ENCODE measurements at places on chromosomes 7 and 10. TPM values are rescaled to one million over a fixed set of nuclear protein-coding genes. Genes with fewer than 3 reads are reported as not detected.

UCN3 gene
- polyA plus RNA-seq = not detected

OPN1SW gene
- polyA plus RNA-seq = not detected

WNT8B gene
- not detected for polyA plus RNA-seq

LRRN3 gene
- polyA plus RNA-seq = 4.4 TPM

CREB5 gene
- polyA plus RNA-seq = 8.2 TPM

IGF2BP3 gene
- 21.6 TPM for polyA plus RNA-seq

TBRG4 gene
- polyA plus RNA-seq = 27.4 TPM

C7orf33 gene
- polyA plus RNA-seq = not detected

BTBD16 gene
- not detected for polyA plus RNA-seq

LIPN gene
- not detected for polyA plus RNA-seq

TMEM270 gene
- not detected for polyA plus RNA-seq

ANKRD22 gene
- not detected for polyA plus RNA-seq

CCL24 gene
- not detected for polyA plus RNA-seq

RELN gene
- polyA plus RNA-seq = 8.6 TPM

Data from fibroblast of lung (primary cell).